ENCODE measurements at places on chromosomes 2 and 18.

GRCh38 chr2:152552888-152553287 lies 164.4 kb downstream of the PRPF40A start:
- DNase-seq: no peak

DNA sequence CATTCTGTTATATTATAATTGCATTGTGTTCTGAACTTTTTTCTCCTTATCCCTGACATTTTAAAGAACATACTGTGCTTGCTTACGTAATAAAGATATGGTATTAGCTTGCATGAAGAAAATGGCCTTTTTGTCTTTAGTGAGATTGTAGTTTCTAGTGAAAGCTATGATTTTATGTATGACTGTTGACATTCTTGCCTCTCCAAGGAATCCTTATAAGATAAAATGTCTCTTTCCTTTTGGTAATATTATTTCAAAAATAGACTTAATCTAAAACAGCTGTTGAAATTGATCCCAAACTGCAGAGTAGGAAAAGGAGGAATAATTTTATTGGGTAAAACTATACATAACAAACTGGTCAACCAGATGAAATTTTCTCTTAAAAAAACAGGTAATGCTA lies 40.8 kb upstream of the CCDC102B start:
- DNase-seq: no peak

GRCh38 chr2:28356095-28356911 lies 36.4 kb upstream of the FOSL2 start:
- DNase-seq: no peak

- DNase-seq: no peak
Measured at GRCh38 chr2:78411303-78411702, 614.2 kb upstream of the REG3G start.

Measured in HAP-1 (cell line).